WTC11 (cell line): ENCODE measurements at places on chromosomes 12 and 14. TPM values are rescaled to one million over a fixed set of nuclear protein-coding genes. Genes with fewer than 3 reads are reported as not detected.

DNA sequence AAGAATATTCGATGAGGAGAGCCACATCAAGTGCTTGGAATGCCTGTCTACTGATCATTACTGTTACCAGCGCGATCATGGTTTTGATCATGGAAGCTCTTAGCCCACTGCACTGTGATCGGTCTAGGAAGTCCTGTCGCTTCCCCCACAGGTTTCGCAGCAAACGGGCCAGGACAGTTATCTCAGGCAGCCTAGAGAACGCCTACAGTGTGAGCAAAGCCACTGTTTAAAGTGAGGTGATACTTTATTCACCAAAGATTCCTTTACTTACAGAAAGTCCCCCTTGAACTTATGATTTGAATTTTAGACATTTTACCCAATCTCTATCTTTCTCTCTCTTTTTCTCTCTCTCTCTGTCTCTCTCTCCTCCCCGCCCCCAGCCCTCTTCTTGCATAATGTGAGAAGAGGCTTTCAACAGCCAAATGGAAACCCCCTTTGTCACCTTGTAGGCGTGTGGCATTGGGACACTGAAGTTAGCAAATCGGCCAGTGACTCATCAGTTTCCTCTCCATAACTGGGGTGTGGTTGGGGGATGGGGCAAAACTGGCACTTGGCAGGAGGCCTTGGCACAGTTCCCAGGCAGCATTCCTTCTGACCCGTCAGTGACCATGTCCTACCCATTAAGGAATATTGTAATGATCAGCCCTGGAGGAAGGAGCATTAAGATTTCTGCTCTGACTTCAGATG lies 214.8 kb downstream of the CHST11 start:
- no peak for DNase-seq

DNA sequence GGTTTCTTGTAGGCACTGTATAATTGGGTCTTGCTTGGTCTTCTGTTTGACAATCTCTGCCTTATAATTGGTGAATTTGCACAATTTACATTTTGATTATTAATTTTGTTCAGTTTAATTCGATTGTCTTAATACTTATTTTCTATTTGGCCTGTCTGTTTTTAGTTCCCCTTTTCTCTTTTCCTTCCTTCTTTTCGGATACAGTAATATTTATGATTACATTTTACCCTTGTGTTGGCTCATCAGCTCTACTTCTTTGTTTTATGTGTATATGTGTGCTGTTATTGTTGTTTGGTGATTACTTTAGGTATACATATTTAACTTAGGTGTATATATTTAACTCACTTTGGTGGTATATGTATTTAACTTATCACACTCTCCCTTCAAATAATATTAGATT lies 12.8 kb upstream of the BEGAIN start:
- no peak for DNase-seq

- DNase-seq, result no peak
These were observed 227.2 kb upstream of the ATP2B1 start for GRCh38 chr12:89935850-89936249.

GRCh38 chr12:4859478-4860210 lies 50.1 kb upstream of the KCNA1 start:
- DNase-seq, result no peak

DNA sequence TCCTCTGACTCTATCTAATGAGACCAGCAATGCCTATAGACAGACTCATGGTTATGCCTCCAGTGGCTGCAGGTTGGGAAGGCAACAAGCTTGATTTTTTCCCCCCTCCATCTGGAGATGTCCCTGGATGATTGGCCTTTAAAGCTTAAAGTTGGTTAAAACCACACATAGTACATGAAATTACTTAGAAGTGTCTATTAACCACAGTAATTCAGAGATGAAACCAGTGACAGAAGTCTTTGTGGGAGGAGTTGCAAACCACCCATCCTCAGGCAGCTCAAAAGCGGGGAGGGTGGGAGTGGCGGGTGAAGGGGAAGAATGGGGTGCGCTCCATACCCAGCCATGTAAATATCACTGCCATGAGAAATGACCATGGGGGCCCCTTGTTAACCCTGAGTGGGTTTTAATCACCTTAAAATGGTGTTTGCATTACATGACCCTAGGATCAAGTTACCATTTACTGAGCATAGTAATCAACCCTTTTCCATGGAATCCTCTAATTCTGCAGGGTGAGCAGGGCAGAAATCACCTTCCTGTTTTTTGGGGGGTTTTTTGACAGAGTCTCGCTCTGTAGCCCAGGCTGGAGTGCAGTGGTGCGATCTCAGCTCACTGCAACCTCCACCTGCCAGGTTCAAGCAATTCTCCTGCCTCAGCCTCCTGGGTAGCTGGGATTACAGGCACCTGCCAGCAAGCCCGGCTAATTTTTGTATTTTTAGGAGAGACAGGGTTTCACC lies 133.5 kb downstream of the FOXN3 start:
- no peak for DNase-seq

DNA sequence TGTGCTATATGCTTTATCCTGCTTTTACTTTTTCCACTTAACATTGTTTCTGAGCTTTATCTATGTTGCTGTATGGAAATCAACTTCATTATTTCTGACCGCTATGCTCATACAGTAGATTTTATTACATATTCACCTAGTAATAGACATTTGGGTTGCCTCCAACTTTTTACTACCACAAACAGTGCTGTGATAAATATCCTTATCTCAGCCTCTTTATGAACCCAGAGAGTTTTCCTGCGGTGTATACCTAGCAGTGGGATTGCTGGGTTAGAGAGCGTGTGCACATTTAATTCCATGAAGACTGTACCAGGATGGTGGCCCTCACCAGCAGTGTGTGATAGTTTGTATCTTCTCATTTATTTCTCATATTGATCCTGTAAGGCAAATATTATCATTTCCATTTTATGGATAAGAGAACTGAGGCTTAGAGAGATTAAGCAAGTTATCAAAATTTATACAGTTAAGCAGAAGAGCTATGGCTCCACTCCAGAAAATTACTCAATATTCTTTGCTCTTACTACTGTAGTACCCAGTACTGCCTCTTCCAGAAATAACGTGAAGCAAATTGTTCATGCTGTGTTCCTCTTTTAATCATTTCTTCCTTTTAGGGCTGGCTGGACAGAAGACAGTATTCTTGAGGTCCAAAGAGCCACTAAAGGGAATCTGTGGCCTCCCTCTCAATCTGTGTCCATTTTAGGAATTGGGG lies 26.3 kb upstream of the CISTR start:
- no peak for DNase-seq

DNA sequence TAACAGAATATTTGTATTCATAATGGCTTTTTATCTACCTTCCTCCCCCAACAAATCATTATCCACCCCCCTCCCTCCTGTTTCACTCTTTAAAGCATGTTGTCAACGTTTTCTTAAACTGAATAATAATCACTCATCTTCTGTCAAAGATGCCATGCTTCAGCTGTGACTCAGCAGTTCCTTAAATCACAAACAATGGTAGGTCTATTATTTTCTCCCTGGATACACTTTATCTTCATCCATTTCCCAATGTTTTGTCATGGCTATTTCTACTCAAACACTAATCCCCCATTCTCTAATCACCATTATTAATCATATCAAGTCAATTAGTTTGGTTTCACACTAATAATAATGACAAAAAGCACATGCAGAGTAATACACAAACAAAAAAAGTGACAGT lies 6.5 kb downstream of the CLEC12B start:
- DNase-seq, result no peak

DNA sequence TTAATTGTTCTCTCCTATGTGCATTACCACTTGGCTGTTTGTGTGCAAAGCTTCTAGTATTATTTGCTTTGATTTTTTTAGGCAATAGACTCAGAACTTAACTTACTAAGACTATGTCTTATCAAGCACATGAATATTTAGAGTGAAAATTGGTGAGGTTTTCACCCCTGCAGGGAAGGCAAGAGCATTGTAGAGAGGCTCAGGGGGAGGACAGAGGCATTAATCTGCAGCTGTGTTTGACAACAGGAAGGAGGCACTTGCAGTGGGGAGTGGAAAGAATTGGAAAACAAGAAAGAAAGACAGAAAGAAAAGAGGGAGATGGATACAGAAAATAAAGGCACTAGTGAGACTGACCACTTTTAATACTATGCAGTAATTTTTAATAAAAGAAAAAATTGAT lies 431.6 kb downstream of the PDZRN4 start:
- no peak for DNase-seq

DNA sequence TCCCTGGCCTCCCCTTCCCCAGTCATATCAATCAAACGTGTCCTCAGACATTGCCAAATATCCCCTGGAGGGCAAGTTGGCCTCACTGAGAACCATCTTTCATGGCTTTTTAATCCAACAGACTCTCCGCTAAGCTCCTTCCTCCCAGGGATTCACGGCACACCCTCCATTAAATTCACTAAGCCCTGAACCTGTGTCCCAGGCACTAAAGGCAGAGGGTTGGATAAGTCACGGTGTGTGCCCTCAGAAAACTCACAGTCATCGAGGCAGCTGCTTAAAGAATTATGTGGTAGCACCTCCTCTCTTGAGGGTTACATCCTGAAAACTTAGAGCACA lies 167.1 kb downstream of the PIWIL1 start:
- no peak for DNase-seq

GRCh38 chr14:75720842-75721498 lies 59.9 kb downstream of the TTLL5 start:
- DNase-seq, result no peak

DNA sequence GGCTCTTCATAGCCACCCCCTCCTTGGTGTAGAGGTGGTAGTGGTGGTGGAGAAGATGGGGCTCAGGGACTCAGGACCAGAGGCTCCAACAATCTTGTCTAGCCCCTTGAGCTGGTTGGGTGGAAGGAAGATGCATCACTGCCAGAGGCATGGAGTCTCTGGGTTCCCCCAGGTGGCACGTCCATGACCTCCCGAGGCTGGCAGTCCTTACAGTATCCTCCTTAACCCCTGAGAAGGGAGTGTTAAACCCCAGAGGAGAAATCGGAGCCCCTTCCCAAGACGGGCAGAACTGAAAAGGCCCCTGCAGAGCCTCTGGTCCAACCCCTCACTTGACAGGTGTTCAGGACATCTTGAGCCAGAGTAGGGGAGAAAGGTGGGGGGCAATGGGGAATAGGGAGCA lies 9.1 kb downstream of the KRT83 start:
- DNase-seq, result no peak

DNA sequence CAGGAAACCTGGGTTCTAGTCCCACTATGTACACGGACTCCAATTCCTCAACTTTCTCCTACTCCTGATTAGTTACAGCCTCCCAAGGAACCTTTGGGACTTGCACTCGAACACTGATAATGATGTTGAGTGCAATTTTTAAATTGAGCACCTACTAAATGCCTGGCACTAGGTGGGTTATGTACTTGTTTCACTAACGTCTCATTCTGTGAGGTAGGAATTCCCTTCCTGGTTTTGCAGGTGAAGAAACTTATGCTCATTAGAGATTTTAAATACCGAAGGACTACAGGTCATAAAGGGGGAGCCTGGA lies 536 bp downstream of the PARPBP start:
- no peak for DNase-seq

DNA sequence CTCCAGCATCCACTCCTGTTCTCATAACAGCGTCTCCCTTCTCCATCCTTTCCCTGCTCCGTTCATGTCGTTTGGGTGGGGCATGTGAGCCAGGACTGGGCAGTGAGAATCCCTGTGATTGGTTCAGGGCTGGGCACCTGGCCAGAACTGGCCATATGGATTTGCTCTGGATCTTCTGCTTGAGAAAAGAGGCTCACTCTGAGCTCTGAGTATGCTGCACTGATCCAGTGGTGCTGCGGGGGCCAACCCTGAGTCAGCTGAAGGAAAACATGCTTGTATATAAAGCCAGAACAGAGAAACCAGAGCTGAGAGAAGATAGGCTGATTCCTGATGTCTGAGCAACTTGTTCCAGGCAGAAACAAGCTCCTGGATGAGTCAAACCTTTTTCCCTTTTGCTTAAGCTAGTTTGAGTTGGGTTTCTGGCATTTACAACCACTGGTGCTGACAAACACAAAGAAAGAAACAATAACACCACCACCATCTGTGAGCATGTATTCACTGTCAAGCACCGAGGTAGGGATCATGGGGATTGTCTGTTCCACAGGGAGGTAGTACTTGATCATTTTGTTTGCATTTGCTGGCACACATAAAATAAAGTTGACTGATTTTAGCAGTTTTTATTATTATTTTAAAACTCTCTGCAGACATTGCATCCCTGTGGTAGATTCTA lies 14.0 kb upstream of the HPD start:
- DNase-seq, result no peak

The MYL2 gene
- total RNA-seq, result not detected in 3 replicates

The NUMB gene
- total RNA-seq, result 42.0 to 54.0 TPM (median 53.8 TPM) in 3 replicates
